HFFc6 (cell line): ENCODE measurements at places on chromosomes 1 and 21. TPM values are rescaled to one million over a fixed set of nuclear protein-coding genes. Genes with fewer than 3 reads are reported as not detected.

DNA sequence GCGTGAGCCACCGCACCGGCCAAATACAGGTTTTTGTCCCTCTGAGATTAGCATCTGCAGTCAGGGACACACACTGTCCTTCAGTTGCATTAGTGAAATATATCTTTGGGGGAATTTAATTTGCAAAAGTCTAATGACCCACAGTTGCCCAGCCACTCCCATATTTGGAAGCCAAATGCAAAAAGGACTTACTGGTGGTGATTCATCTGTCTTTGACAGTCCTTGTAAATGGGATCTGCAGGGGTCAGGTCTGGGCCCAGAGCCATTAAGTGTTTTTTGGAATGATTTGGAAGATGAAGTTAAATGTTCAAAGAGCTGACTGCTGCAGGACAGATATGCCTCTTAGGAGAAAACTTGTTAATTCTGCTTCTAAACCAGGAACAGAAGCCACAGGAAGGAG lies 44.6 kb upstream of the DNASE2B start:
- peak; percentile 45 for DNase-seq
- no peaks in the 10 kb centered on the region for H3K27me3 ChIP-seq
- no peak overlapping the region for H3K4me3 ChIP-seq
- peaks cover 11% of the 10 kb centered on the region; the same call in 1 of the 2 replicates for H3K36me3 ChIP-seq
- H3K4me1 ChIP-seq = peaks cover 25% of the 10 kb centered on the region
- H3K27ac ChIP-seq = no peak overlapping the region

GRCh38 chr1:241711326-241711725 lies 59.2 kb downstream of the WDR64 start:
- H3K36me3 ChIP-seq = no peaks in the 10 kb centered on the region
- no peaks in the 10 kb centered on the region for H3K27me3 ChIP-seq
- H3K4me3 ChIP-seq = no peak overlapping the region
- H3K27ac ChIP-seq = no peak overlapping the region
- peaks cover 32% of the 10 kb centered on the region for H3K4me1 ChIP-seq
- no peak for DNase-seq

DNA sequence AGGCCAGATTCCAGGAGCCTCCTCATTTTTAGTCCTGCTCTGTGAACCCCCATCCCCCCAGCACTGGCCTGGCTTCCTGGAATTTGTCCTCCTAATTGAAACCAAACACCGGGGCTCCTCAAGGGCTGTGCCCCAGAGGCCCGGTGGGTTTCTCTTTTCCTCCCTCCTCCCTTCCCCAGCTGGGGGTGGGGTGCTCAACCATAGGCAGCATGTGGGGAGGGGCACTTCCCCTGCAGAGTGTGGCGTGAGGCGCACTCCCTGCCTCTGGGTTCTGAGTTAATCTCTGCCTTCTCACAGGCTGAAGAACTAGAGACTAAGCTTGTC lies 67.5 kb upstream of the ACOT11 start:
- H3K27me3 ChIP-seq = peaks cover 16% of the 10 kb centered on the region
- H3K27ac ChIP-seq = no peak overlapping the region
- peaks cover 4% of the 10 kb centered on the region; the same call in 1 of the 2 replicates for H3K4me1 ChIP-seq
- H3K36me3 ChIP-seq = no peaks in the 10 kb centered on the region
- DNase-seq = no peak

Gene OR6K3
- not detected in 3 replicates for total RNA-seq

Gene PGD
- 128 to 229 TPM (median 137 TPM) in 3 replicates for total RNA-seq

GRCh38 chr21:28590026-28590425 lies 402.7 kb downstream of the LTN1 start:
- no peak for DNase-seq
- H3K36me3 ChIP-seq = peaks cover 20% of the 10 kb centered on the region
- H3K27ac ChIP-seq = no peak overlapping the region
- peaks cover 28% of the 10 kb centered on the region for H3K4me1 ChIP-seq
- H3K4me3 ChIP-seq = no peak overlapping the region
